A549 treated with Hydrocortisone at 1 μM for 4 hours (cell line): ENCODE measurements at places on chromosomes 5 and 9. TPM values are rescaled to one million over a fixed set of nuclear protein-coding genes. Genes with fewer than 3 reads are reported as not detected.

PBX3 gene
- 9.7 to 12.6 TPM (median 11.6 TPM) in 5 replicates for total RNA-seq

ANKDD1B gene
- total RNA-seq = 0.10 to 0.12 TPM in 2 of 5 replicates, not detected in the others

NDST1 gene
- 50.1 to 68.1 TPM (median 60.2 TPM) in 5 replicates for total RNA-seq

ANKRD31 gene
- 0.03 to 0.07 TPM (median 0.05 TPM) in 5 replicates for total RNA-seq

AK1 gene
- 44.0 to 77.7 TPM (median 73.1 TPM) in 5 replicates for total RNA-seq

ANKRD55 gene
- not detected in 5 replicates for total RNA-seq

WDR36 gene
- total RNA-seq = 11.4 to 19.0 TPM (median 14.8 TPM) in 5 replicates

UIMC1 gene
- 40.0 to 46.4 TPM (median 42.7 TPM) in 5 replicates for total RNA-seq

EPB41L4B gene
- total RNA-seq = 21.4 to 25.7 TPM (median 23.9 TPM) in 5 replicates

PAPPA gene
- 21.8 to 38.1 TPM (median 32.1 TPM) in 5 replicates for total RNA-seq

HSPA4 gene
- total RNA-seq = 150 to 192 TPM (median 180 TPM) in 5 replicates

QRFP gene
- not detected in 5 replicates for total RNA-seq

LCN15 gene
- 0.03 to 0.13 TPM in 2 of 5 replicates, not detected in the others for total RNA-seq

ARAP3 gene
- total RNA-seq = 4.0 to 4.6 TPM (median 4.2 TPM) in 5 replicates

CDH12 gene
- not detected in 5 replicates for total RNA-seq

SPINK13 gene
- 0.18 to 0.30 TPM in 2 of 5 replicates, not detected in the others for total RNA-seq

IL4 gene
- not detected in 5 replicates for total RNA-seq

ALDH1B1 gene
- total RNA-seq = 44.3 to 62.0 TPM (median 46.2 TPM) in 5 replicates

SH3RF2 gene
- total RNA-seq = 2.0 to 2.8 TPM (median 2.4 TPM) in 5 replicates

OR13C3 gene
- not detected in 5 replicates for total RNA-seq

OCLN gene
- total RNA-seq = 7.2 to 14.8 TPM (median 8.7 TPM) in 5 replicates

F2RL1 gene
- 228 to 272 TPM (median 255 TPM) in 5 replicates for total RNA-seq

CCNO gene
- 4.3 to 8.1 TPM (median 7.0 TPM) in 5 replicates for total RNA-seq

PCDHGB3 gene
- total RNA-seq = 0.20 to 0.25 TPM (median 0.21 TPM) in 5 replicates

FAM81B gene
- not detected in 5 replicates for total RNA-seq

MACROH2A1 gene
- 185 to 199 TPM (median 195 TPM) in 5 replicates for total RNA-seq

ARID3C gene
- total RNA-seq = 0.21 to 0.25 TPM (median 0.22 TPM) in 5 replicates

ADAMTS16 gene
- total RNA-seq = 1.3 to 5.0 TPM (median 1.6 TPM) in 5 replicates

CCDC183 gene
- total RNA-seq = 0.18 to 0.63 TPM (median 0.44 TPM) in 5 replicates

AKNA gene
- 4.4 to 5.8 TPM (median 5.2 TPM) in 5 replicates for total RNA-seq

MGAT1 gene
- 80.0 to 87.7 TPM (median 83.4 TPM) in 5 replicates for total RNA-seq

IL5 gene
- not detected in 5 replicates for total RNA-seq

MCC gene
- total RNA-seq = 0.14 to 0.43 TPM (median 0.22 TPM) in 5 replicates

ASPN gene
- not detected in 5 replicates for total RNA-seq

STK32A gene
- 0.21 to 0.38 TPM (median 0.24 TPM) in 5 replicates for total RNA-seq

SLC6A3 gene
- total RNA-seq = 0.62 to 0.97 TPM (median 0.75 TPM) in 5 replicates

DNAH5 gene
- total RNA-seq = 1.5 to 2.2 TPM (median 1.8 TPM) in 5 replicates

PCDHGA4 gene
- total RNA-seq = 0.06 to 0.16 TPM (median 0.12 TPM) in 4 of 5 replicates, not detected in the other
